ENCODE measurements at places on chromosomes 12 and 14. TPM values are rescaled to one million over a fixed set of nuclear protein-coding genes. Genes with fewer than 3 reads are reported as not detected.

GRCh38 chr14:90867501-90867900, 51.3 kb upstream of the TTC7B start:
- no peak for DNase-seq

- DNase-seq: no peak
Observed at GRCh38 chr14:92317511-92317910, 5.5 kb upstream of the SLC24A4 start.

Gene PLEKHH1
- total RNA-seq: 35.6 TPM

DNA sequence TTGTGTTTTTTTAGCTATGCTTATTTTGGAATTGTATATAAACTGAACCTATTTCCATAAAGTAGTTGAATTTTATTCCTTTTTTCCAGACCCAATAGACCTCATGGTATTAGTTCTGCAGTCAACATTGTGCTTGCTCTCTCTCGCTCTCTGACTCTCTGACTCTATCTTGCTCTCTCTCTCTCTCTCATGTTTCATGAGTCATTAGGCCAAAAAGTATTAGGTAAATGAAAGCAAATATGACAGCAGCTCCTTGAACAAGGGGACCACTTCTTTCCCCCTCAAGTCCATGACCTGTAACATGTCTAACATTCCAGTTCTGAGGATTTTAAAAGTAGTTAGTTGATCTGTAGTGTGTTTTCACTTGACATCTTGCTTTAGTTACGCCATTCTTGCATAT, 14.0 kb upstream of the C12orf71 start:
- DNase-seq: no peak

- DNase-seq: no peak
Observed at GRCh38 chr12:19234981-19235871, 105.7 kb downstream of the PLEKHA5 start.

- DNase-seq: no peak
Observed at GRCh38 chr12:23909551-23909950, 39.9 kb downstream of the SOX5 start.

GRCh38 chr14:88025313-88025712, 20.4 kb downstream of the GPR65 start:
- DNase-seq: no peak

DNA sequence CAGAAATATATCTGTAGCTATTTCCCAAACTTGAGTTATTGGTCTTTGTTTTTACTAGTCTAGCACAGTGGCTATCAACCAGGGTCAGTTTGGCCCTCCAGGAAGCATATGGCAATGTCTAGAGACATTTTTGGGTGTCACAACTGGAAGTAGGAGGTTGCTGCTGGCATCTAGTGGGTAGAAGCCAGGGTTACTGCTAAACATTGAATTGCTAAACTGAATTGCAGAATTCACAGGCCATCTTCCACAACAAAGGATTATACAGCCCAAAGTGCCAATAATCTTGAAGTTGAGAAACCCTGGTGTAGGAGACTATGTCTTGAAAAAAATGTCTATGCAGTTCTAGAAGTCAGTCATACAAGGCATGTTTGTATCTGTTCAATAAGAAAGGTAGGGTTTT, 27.7 kb downstream of the ARHGAP5 start:
- DNase-seq: no peak

GRCh38 chr14:75967866-75968265, 13.9 kb downstream of the TGFB3 start:
- no peak for DNase-seq

DNA sequence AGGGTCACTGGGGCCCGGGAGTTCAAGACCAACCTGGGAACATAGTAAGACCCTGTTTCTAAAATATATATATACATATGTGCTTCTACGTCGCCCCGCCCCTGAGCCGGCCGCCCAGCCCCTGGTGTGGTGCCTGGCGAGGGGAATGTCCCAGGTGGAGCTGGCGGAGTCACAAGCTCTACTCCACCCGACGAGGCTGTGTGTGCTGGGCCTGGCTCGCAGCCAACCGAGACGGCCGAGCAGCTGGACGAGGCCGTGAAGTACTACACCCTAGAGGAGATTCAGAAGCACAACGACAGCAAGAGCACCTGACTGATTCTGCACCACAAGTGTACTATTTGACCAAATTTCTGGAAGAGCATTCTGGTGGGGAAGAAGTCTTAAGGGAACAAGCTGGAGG, 22.1 kb upstream of the ITPK1 start:
- peak; percentile 85 for DNase-seq

DNA sequence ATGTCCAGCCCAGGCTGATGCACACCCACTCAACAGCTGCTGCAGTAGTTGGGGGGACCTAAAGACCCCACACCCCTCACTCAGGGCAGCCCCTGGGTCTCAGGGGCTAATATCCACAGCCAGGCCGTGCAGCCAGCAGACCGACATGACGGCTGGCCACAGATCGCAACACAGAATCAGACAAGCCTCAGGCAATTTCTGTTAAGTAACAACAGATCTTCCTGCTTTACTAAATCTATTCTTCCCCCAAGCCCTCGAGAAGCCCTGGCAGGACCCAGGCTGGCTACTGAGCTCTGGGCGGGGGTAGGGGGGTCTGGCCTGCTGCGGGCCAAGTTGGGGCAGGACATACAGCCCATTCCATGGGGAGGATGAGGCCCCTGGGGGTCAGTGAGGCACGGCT, 28.0 kb upstream of the NUDT14 start:
- no peak for DNase-seq

DNA sequence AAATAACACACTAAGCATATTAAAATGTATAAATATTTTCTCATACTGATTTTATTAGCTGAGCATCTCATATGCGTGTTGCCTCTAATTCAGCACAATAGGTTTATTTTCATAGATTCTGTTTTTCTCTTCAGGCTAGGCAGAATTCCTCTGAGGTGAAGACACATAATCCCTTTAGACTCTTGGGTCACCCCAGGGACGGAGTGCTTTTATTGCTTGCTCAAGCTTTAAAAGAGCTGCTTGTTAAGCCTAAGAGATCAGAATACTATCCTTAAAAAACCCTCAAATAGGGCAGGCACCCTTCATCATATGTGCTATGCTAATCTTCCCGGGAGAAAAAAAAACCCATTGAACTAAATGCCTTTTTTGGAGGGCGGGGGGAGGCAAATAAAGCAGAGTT, 390.1 kb downstream of the KCNH5 start:
- no peak for DNase-seq

- no peak for DNase-seq
Observed at GRCh38 chr12:28883406-28883997, 265.6 kb upstream of the FAR2 start.

Gene SERPINA9
- not detected for total RNA-seq

- DNase-seq: no peak
Observed at GRCh38 chr14:35766036-35766699, 42.9 kb downstream of the RALGAPA1 start.

Gene OTOGL
- total RNA-seq: 0.20 TPM

GRCh38 chr12:81274637-81275529, 197.0 kb downstream of the ACSS3 start:
- no peak for DNase-seq

Gene FOXG1
- total RNA-seq: not detected

Gene BMP4
- total RNA-seq: 44.2 TPM

- DNase-seq: peak; percentile 55
Observed at GRCh38 chr12:53381731-53382630, 2.0 kb downstream of the SP1 start.

DNA sequence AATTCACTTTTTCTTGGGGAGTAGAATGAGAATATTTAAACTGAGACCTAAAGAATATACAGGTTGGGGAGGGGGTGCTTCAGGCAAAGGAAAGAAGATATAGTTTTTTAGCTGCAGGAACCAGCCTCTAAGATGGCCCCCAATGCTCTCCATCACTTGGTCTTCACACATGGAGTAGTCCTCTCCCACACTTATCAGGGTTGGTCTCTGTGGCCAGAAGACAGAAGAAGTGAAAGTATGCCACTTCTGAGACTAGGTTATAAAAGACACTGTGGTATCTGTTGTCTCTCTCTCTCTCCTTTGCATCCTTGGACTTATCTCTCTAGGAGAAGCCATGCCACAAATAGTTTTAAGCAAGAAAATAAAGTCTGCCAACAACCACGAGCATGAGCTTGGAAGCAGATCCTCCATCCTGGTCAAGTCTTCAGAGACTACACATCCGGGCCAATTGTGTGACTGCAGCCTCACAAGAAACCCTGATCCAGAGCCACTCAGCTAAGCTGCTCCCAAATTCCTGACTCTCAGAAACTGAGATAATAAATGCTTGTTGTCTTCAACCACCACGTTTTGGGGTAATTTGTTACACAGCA, 18.0 kb downstream of the PUS7L start:
- no peak for DNase-seq

GRCh38 chr14:41167040-41167439, 439.6 kb upstream of the LRFN5 start:
- DNase-seq: no peak

Gene SRGAP1
- total RNA-seq: 13.5 TPM

Gene PTPN6
- 66.4 TPM for total RNA-seq

- no peak for DNase-seq
Observed at GRCh38 chr12:81573228-81573627, 185.9 kb downstream of the PPFIA2 start.

Gene HOXC10
- total RNA-seq: not detected

- no peak for DNase-seq
Observed at GRCh38 chr14:104292084-104292970, 153.9 kb downstream of the KIF26A start.

- DNase-seq: no peak
Observed at GRCh38 chr12:118274066-118274465, 98.6 kb downstream of the TAOK3 start.

DNA sequence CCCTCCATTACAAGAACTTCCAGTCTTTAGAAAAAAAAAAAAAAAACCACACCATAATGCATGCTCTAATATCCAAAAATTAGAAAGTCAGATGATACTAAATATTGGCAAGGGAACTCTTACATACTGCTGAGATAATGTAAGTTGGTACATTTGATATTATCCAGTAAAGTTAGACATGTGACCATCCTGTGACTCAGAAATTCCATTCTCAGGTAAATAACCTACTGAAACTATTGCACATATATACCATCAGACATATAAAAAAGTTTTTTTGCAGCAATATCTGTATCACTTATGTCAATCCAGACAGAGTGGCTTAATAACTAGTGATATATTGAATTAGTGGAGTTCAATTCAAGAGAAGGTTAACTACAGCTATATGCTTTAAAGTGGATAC, 63.5 kb downstream of the KITLG start:
- no peak for DNase-seq

DNA sequence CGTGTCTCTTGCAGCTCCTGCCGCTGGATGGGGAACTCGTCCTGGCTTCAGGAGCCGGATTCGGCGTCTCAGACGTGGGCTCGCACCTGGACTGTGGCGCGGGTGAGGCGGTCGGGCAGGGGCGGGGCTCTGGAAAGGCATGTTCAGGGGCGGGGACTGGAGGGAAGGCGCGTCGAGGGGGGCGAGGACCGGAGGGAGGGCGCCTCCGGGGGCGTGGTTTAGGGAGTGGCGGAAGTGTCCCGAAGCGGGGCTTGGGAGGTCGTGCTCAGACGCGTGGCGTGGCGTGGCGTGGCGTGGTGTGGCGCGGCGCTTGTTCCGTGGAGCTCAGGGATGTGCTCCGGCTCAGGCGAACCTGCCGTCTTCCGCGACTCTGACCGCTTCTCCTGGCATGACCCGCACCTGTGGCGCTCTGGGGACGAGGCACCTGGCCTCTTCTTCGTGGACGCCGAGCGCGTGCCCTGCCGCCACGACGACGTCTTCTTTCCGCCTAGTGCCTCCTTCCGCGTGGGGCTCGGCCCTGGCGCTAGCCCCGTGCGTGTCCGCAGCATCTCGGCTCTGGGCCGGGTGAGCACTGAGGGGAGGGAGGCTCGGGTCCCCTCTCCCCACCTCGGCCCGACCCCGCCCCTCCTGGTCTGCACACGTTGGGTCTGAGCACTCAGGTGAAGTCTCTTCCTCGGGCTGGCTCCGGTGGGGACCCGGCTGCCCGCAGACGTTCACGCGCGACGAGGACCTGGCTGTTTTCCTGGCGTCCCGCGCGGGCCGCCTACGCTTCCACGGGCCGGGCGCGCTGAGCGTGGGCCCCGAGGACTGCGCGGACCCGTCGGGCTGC, 6.2 kb downstream of the AMN start:
- peak; percentile 82 for DNase-seq

DNA sequence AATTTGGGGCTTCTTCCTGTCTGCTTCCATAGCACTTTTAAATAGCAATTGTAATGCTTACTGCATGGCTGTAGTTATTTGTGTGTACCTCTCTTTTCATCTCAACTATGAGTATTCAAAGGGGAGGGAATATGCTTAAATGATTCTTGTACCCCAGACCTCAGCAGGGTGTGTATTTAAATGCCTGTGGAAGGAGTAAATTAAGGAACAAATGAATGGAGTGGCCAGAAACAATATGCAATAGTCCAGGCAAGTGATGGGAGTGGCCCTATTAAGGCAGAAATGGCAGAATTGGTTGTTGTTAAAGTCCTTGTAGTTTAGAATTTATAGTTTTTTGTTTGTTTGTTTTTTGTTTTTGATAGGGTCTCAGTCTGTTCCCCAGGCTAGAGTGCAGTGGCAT, 1.5 kb downstream of the RAD51B start:
- no peak for DNase-seq

Gene CAPZA3
- total RNA-seq: 0.20 TPM

DNA sequence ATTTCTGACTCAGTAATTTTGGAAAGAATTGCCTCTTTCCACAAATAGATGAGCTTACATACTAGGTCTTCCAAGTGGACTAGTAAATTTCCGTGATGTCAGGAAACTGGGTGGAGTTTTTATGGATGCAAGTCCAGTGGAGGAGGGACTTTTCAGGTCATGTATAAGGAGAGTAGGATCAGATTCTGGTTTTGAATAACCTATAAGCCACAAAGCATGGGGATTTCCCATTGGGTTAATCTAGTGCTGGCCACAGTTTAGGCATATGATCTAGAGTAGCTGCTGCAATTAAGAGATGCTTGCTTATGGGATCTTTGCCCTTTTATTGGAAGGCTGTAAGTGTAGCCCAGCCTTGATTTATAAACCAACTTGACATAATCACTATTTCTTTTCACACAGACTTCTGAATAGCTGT, 33.8 kb downstream of the STK38L start:
- DNase-seq: peak; percentile 42

- DNase-seq: no peak
Observed at GRCh38 chr14:97388408-97388807, 591.2 kb downstream of the VRK1 start.

GRCh38 chr14:80872645-80873044, 68.9 kb downstream of the CEP128 start:
- DNase-seq: no peak

DNA sequence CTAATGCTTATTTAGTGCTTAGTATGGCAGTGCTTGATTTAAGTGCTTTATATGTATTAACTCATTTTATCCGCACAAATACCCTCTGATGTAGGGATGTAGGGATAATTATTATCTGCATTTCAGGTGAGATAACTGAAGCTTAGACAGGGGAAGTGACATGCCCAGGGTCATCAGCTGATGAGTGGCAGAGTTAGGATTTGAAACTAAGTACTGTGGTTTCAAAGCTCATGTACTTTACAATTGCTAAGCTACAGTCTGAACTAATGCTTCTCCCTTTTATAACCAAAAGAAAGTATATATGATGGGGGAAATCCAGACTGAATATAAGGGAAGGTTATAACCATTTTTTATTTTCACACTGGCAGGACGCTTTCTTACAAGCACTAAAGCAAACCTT, 229.6 kb upstream of the NAV3 start:
- no peak for DNase-seq

- no peak for DNase-seq
Observed at GRCh38 chr14:59339524-59340330, 125.5 kb downstream of the GPR135 start.
